CD8-positive, alpha-beta memory T cell (primary cell): ENCODE measurements at places on chromosomes 6 and 20.
A peak's percentile ranks its signal among the peaks of the same experiment; 100 is the strongest.

- no peak for DNase-seq
Measured at GRCh38 chr6:45487645-45488044, 109.9 kb upstream of the SUPT3H start.

DNA sequence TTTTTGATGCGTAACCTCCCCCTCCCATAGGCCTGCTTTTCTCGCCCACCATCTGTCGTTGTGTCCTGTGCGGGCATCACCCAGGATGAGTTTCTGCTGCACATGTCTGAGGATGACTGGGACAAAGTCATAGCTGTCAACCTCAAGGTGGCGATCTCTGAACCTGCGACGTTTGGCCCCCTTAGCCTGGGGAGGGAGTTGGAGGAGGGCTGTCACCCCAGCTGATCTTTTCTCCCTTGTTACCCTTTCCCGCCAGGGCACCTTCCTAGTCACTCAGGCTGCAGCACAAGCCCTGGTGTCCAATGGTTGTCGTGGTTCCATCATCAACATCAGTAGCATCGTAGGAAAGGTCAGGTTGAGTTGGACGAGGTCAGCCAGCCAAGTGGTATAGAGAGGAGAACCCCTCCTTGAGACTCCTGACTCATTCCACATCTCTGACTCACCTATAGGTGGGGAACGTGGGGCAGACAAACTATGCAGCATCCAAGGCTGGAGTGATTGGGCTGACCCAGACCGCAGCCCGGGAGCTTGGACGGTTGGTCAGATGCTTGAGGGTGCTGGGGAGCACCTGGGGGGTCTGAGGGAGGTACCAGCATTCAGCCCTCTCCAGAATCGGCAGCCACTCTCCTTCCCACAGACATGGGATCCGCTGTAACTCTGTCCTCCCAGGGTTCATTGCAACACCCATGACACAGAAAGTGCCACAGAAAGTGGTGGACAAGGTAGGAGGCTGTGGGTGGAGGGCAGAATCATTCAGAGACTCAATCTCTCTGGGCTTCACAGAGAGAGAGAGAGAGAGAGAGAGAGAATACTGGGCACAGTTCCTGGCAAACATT, 954 bp downstream of the HSD17B8 start:
- no peak for DNase-seq

GRCh38 chr20:45413479-45413878, 2.5 kb upstream of the PIGT start:
- DNase-seq = no peak

DNA sequence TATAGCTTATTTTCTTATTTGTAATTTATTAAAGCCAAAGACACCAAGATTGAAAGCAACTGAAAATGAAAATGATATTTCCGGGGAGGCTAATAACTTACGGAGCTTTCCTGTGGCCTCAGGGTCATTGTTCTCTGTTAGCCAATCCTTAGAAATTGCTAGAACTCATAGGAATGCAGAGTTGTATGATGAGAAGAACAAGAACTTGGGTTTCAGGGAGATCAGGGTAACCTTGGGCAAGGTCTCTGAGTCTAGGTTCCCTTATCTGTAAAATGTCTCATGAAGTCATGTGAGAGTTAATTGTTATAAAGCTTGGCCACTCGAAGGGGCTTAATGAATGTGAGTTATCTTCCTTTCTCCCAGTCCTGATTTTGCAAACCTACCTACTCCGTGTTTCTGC, 20.1 kb upstream of the SERINC3 start:
- no peak for DNase-seq

GRCh38 chr20:16821211-16822089, 73.3 kb downstream of the OTOR start:
- DNase-seq = no peak

- no peak for DNase-seq
Measured at GRCh38 chr6:170209354-170210025, 81.4 kb downstream of the DLL1 start.

DNA sequence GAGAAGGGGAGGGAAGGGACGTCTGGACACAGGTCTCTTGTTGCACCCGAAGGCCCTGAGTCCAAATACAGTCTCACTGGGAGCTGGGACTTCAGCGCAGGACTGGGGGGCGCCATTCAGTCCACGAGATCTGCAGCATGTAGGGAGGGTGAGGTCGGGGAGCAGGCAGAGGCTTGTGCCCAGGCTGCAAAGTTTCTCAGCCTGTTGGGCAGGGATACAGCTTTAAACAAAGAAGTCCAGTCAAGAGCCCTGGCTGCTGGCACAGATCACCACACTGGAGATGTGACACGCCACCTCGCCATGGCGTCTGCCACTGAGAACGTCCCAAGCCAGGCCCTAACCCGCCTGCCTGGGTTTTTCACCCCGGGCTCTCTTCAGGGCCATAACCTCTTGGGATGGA, 256.6 kb downstream of the DLL1 start:
- no peak for DNase-seq

DNA sequence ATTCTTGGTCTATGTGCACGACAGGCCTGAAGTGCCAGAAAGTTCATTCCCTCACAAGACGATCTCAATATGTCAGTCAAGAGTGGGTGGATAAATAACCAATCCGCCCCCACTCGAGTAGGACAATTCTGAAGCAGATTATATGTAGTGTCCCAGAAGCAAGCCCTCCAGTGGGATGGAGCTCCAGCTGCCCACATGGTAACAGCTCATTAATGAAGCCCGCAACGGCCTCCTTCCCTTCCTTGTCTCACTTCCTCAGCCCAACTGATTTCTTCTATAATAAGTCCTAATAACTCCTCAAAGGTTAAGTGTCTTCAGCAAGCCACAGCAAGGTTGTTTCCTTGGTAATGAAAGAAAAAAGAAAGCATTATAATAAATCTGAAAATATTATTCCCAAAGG, 82.1 kb upstream of the F13A1 start:
- DNase-seq = no peak

GRCh38 chr20:41087777-41088176, 49.6 kb upstream of the PLCG1 start:
- no peak for DNase-seq

GRCh38 chr20:38973107-38973506, 11.0 kb downstream of the DHX35 start:
- no peak for DNase-seq

DNA sequence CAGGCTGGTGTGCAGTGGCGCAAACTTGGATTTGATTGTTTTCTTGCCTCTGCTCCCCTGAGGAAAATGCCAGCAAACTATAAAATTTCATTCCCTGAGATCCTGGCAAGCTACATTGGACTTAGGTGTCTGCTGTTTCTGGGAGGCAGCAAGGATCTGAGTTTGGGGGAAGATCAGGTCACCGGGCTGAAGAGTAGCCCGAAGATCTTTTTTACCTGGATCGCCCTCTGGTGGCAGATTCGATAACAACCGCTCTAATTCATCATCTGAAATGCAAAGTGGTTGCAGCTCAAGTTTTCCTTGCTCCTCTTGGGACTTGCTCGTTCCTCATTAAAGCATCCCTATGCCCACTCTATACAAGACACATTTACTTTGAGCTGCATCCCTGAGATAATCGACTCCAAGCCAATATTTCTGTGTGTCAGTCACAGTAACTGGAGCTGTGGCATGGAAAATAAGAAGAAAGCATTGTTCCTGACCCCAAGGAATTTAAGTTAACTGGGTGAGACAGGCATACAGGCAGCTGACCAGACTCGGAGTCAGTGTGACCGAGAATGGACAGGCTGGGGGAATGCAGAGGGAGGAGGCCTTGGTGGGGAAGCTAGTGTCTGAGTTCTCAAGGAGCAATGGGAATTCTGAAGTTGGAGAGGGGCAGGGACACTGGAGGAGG, 131.8 kb upstream of the PROKR2 start:
- peak; percentile 55 for DNase-seq

DNA sequence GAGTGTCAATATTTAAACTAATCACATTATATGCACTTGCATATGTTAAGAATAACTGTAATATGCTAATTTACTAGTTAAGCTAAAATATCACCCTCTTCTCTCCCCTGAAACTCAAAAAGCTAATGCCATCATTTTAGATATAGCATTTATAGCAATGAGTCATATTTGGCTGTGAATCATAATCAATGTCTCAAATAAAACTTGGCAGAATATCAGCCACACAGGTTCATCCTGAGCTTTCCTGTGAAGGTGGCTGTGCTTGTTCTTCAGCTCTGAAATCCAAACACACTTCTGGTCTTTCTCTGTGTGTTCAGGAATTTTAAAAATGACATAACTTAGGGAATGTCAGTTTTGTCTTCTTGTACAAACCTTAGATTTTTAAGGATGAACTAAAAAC, 12.8 kb upstream of the PNRC1 start:
- no peak for DNase-seq

DNA sequence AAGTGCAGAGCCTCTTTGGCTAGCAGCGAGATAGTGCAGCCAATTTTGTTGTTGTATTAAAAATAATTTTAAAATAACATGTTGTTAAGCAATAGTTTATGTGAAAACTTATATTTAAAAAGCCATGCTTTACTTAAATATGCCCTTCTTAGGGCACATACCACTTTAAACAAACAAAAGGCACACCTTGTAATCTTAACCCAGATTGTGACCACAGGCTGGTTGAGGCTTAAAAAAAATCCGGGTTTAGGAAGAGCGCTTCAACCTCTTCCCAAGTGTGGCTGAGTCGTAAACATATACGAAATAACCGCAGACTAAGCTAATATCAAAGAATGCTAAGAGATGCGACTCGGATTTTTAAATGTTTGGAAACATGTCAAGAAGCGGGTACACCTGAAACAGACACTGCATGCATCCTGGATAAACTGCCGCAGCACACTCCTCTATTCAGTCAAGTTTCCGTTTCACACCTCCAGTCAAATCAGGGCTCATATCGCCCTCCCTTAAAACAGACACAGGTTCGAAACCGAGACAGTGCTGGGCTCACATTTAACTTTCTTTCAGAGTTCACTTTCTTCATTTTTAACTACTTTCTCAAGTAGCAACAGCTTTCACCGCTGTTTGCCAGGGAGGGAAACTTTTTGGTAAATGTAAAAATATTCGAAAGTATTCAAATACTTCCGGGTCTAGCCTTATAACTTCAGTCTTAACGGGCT, 1.5 kb downstream of the DEK start:
- DNase-seq = peak; percentile 53

- DNase-seq = no peak
Measured at GRCh38 chr6:108902382-108902792, 54.2 kb downstream of the ARMC2 start.

GRCh38 chr6:51720327-51720726, 367.1 kb downstream of the PKHD1 start:
- DNase-seq = no peak

GRCh38 chr6:51028276-51028675, 209.6 kb downstream of the TFAP2B start:
- no peak for DNase-seq

DNA sequence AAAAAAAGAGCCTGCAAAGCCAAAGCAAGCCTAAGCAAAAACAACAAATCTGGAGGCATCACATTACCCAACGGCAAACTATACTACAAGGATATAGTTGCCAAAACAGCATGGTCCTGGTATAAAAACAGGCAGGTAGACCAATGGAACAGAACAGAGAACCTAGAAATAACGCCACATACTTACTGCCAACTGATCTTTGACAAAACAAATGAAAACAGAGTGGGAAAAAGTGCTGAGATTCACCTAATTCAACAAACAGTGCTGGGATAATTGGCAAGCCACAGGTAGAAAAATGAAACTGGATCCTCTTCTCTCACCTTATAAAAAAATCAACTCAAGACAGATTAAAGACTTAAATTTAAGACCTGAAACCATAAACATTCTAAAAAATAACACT, 291.8 kb downstream of the RNGTT start:
- DNase-seq = no peak

- no peak for DNase-seq
Measured at GRCh38 chr20:25858495-25859425, 162.1 kb upstream of the ZNF337 start.

GRCh38 chr6:41489120-41489851, 56.9 kb upstream of the FOXP4 start:
- DNase-seq = no peak

- no peak for DNase-seq
Measured at GRCh38 chr6:89387516-89388201, 24.4 kb downstream of the RRAGD start.

- DNase-seq = peak; percentile 61
Measured at GRCh38 chr6:89297695-89298351, 17.3 kb downstream of the GABRR2 start.

DNA sequence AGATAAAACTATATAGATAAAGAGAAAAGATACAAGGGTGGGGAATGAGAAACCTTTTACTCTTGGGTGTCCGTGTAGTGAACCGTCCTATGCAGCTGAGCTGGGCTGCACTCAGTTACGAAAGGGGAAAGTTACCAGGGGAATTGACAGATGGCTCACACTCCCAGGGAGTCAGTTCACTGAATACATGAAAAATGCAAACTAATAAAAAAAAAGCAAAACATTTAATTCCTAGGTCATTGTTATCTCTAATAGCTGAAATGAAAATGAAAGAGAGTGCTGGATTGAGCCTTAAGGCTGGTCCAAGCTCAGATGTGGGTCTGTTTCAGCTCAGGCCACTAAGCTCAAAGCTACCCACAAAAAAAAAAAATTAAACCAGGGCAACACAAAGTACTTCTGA, 138.0 kb downstream of the THBS2 start:
- DNase-seq = no peak

DNA sequence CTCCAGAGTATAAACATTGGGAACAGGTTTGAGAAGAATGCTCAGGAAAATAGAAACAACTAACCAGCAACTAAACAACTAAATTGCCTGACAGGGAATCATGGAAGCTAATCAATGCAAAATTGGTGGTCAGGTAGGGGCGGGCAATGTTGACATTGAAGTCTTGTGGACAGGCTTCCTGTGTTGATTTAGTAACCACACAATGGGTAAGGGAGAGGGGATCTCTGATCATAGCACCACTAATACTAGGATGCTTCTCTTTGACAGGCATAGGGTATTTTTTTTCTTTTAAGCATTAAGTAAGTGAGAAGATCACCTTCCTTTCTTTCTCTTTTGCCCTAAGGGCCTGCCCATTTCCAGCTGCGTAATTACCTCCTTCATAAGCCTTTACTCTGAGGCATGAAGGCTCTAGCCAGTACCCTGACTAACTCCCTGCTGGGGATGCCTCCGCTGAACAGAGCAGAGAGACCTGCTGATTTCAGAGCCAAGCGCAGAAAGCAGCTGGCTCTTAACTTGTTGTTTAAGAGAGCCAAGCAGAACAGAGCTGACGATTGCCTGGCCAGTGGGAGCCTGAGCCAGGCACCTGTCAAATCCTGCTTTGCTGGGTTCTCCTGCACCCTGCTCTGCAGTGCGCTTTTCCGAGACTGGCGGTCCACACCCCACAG, 118.7 kb downstream of the BMP2 start:
- DNase-seq = no peak

GRCh38 chr6:161435748-161436070, 161.8 kb upstream of the AGPAT4 start:
- DNase-seq = no peak

GRCh38 chr6:161268531-161269210, 5.2 kb downstream of the AGPAT4 start:
- DNase-seq = no peak
